ENCODE measurements at places on chromosomes 7 and 10.

DNA sequence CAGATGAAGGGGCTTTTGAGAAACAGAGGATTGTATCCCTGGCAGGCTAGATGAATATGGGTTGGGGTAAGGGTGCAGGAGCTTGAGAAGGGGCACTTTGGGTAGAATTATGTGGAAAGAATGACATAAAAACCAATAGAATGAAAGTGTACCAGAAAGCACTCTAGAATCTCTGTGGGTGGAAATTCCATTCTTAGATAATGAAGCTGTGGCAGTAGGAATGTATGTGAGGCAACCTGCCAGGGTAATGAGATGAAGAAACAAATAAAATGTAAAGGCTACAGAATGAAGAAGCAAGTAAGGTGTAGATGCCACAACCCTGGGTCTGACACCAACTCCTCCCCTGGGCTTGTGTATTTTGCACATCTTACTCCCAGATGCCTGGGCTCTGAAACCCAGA lies 16.8 kb downstream of the NOBOX start:
- DNase-seq = no peak

DNA sequence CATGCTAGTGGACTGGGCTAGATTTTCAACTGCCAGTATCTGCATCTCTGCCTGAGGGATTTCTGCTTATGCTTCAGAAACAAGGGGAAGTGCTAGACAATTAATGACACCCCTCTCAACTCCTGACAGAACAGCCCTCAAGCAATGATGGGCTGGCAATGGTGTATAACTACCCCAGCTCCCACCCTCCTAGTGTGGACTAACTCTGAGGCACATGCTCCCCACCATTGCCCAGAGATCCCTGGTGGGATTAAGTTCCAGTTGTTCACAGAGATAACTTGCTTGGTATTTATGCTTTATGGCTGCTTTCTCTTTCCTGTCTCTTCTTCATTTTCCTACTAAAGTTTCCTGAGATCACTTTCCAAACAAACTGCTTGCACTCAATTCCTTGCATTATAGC lies 113.5 kb downstream of the RPS24 start:
- no peak for DNase-seq

DNA sequence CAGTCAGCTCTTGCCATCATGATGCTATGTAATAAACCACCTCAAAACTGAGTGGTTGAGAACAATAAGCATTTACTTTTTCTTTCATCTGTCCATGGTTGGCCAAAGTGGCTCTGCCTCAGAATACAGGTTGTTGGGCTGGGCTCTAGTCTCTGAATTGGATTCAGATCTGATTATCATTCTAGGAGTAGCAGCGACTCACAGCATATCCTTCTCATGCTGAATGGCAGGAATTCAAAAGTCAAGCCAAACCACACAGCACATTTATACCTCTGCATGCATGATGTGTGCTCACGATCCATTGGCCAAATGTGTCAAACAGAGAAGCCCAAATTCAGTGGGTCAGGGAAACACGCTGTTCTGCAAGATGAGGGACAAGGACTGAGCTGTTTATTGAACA lies 13.6 kb upstream of the GALNT11 start:
- DNase-seq = no peak

- DNase-seq = no peak
These were observed 79.3 kb downstream of the GOLGA7B start for GRCh38 chr10:97928897-97929296.

DNA sequence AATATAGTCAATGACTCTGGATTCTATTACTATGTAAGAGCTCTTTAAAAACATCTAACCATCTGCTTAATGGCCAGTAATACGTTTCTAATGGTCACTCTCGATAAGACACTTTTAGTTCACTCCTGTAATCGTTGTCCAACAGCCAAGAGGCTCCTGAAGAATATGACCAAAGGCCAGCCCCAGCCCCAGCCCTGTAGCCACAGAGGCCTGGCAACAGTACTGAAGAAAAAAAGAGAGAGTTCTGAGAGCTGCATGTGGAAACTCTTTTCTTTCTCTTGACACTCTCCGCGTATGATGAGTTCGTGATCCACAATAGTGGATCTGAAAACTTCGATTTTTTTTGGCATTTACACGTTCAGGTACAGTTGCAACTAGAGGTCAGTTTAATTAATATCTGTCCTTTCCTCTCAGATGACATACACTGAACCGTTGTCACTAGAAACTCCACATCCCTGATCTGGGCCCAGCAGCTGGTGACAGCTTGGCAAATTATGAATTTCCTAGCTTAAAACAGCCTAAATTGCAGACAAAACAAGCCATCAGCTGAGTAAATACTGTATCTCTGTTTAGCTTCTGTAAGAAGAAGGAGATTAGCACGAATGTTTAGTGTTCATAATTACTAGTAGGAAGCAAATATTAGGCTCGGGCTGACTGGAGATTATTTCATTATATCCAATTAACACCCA lies 456.7 kb downstream of the LRMDA start:
- DNase-seq = peak; percentile 28

DNA sequence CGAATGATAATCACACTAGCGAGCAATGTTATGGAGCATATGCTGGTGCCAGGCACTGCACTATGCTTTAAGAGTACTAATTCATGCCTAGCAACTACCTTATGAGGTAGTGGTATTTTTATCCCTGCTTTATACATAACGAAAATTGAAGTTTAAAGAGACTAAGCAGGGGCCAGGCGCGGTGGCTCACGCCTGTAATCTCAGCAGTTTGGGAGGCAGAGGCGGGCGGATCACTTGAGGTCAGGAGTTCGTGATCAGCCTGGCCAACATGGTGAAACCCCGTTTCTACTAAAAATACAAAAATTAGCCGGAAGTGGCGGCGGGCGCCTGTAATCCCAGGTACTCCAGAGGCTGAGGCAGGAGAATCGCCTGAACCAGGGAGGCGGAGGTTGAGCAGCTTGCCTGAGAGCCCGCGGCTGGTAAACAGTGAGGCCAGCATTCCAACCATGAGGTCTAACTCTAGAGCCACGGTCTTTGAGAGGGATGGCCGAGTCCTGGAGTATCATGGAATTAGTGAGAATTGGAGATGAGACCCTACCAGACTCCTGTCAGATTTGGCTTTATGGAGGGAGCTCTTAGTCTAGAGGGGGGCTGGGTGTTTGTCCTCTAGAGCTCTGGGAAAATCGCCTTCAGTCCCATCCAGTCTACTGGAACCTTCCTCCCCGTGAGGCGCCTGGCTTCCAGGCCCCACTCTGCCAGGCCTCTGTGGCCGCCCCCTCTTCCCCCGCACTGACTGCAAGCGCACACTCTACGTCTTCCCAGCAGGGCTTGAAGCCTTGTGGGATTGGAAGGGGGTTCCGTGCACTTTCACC lies 11.6 kb downstream of the TLX1 start:
- no peak for DNase-seq

DNA sequence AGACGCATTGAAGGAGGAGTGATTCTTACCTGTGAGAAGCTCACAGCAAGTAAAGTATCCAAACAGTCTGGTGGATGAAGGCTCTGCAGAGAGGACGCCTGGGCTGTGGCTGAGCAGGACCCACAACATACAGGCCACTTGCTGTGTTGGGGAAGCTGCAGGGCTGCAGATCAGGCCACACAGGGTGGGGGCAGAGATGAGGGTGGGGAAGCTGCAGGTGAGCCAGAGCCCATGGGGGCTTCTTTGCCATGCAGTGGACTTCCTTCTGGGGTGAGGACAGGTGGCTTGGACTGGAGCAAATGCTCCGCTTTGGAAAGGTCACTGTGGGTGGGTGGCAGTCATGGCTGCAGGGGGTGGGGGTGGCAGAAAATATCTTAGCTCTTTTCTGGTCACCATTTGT lies 214.8 kb downstream of the GLRX3 start:
- DNase-seq = no peak

DNA sequence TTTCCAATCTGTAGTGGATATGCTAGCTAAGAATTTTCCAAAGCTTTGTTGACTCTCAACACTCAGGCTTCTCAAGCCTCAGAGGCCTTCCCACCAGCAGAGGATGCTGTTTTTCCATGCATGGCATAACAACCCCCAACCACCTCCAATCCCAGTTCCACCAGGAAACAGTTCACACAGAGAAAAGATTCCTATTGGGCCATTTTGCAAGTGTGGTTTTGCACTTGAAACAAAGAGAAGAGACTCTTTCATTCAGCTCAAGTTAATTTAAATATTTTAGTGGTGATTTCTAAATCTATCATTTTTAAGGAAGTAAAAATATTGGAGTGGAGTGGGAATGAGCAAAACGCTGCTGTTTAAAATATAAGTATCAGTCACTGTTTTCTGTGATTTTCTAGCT lies 105.6 kb upstream of the COL1A2 start:
- peak; percentile 68 for DNase-seq

- DNase-seq = no peak
These were observed 51.8 kb upstream of the ADGRA1 start for GRCh38 chr10:133035952-133036351.

DNA sequence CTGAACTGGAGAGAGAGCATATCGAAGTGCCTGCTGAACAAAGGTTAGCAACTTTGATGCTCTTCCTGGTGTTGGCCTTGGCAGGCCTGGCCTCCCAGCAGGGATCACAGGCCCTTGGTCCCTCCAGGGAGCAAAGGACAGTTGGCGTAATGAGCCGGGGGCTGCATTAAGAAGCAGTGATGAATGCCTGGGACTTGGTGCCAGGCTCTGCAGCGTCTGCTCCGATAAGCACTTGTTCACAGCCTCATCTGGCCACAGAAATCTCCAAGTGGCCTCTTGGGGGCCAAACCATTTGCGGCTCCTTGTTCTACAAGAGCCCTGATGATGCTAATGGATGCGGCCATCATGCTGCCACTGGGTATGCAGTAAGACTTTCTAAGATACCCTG lies 31.8 kb downstream of the CRHR2 start:
- DNase-seq = no peak

DNA sequence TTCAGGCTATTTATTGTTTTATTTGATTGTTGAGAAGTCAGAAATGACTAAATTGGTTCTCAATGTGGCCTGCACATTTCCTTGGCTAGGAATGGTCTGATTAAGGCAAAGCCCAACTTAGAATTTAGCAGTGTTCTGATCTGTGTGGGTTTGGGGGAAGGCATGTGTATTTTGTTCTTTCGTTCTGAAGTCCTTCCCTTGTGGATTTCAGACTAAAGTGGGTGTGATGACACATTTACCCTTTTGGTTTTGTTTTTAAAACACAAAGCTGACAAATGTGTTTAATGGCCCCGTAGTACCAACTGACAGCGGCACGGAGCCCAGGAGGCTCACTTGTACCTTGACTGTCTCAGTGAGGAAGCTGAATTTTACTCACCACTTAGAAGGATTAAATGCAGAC lies 452.3 kb upstream of the GALNT17 start:
- no peak for DNase-seq

GRCh38 chr10:48206482-48207250 lies 67.8 kb downstream of the FRMPD2 start:
- DNase-seq = no peak

- no peak for DNase-seq
These were observed 37.7 kb downstream of the RABGEF1 start for GRCh38 chr7:66778201-66778600.

GRCh38 chr10:118499186-118499585 lies 96.3 kb downstream of the PRLHR start:
- no peak for DNase-seq

DNA sequence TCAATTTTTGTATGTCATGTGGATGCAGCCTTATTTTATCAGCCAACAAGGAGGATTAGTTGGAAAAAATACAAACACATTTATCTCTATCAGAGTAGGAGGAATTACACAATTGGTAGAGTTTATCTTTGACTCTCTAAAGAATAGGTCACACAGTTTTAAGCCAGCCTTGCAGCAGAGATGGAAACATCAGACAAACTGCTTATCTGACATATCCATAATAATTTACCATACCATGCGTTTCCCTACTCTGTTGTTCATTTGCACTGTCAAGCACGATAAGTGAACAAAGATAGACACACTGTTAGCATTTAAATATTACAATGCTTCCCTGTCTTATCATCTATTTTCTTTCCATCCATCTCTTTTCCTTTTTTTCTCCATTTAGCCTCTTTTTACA lies 283.7 kb upstream of the SMIM30 start:
- DNase-seq = no peak

GRCh38 chr7:20839987-20840386 lies 53.3 kb upstream of the SP8 start:
- no peak for DNase-seq

- no peak for DNase-seq
These were observed 305.6 kb downstream of the LRMDA start for GRCh38 chr10:75736889-75737579.

GRCh38 chr7:47937065-47937687 lies 11.1 kb downstream of the PKD1L1 start:
- DNase-seq = no peak

DNA sequence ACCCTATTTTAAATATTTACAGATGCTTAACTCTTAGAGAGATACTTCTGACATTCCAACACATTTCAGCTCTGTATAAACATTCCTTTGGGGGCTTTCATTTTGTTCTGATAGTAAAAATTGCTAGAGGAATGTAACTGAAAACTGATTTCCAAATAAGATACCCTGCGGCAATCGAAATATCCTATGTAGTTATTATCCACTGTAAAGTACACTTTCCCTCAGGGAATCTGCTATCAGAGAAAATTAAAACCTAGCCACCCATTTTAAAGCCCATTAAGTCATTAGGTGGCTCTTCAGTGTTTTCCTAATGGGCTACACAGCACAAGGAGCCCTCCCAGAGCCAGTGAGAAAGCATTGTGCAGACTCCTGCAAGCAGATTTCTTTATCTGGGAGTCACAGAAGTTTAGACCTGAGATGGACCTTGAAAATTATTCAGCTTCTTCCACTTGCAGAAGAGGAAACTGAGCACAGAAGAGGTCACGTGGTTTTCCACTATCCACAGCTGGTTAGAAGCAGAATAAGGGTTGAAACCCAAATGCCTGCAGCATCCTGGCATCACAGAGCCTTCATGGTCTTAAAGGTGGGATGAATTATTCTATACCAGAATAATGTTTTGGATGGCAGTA lies 12.6 kb upstream of the CPVL start:
- no peak for DNase-seq

DNA sequence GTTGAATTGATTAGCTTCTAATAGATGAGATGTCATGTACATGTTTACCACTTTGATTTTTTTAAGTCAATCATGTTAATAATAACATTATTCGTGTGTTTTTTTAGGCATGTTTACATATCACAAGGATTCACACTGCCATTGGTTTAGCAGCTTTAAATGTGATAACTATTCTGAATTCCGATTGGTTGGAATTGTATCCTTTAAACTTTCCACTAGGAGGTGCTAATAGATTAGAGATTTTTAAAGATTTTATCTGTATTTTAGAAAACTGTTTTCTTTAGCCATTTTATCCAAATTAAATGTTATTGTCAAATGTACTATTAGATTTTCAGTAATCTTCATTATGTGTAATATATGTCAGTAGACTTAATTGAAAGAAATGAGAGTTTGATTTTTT lies 83.2 kb downstream of the HECTD2 start:
- DNase-seq = peak; percentile 6

- DNase-seq = no peak
These were observed 79.0 kb downstream of the FAS start for GRCh38 chr10:89069589-89069988.

- DNase-seq = peak; percentile 84
These were observed at the start of gene KCNMA1 for GRCh38 chr10:77637532-77638320. Gene KCNMA1, minus strand, starts transcription at chr10:77637808.

DNA sequence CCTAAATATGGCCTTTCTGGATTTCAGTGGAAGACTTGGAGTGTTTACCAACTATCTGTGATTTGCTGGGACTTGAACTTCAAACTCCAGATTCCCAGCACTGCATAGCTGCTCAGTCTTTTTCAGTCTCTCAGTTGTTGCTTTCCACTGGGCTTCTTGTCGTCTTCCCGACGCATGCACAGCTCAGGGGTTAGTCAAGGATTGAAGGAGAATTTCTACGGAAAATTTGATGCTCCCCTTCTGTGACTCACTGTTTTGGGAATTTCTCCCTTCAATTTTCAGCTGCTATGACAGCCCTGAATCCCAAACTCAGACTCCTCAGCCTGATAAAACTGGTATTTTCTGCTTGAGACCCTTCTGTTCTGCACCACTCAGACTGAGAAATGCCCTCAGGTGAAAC lies 91.7 kb downstream of the CYP26A1 start:
- DNase-seq = no peak
